ENCODE measurements at places on chromosomes 11 and 22.

DNA sequence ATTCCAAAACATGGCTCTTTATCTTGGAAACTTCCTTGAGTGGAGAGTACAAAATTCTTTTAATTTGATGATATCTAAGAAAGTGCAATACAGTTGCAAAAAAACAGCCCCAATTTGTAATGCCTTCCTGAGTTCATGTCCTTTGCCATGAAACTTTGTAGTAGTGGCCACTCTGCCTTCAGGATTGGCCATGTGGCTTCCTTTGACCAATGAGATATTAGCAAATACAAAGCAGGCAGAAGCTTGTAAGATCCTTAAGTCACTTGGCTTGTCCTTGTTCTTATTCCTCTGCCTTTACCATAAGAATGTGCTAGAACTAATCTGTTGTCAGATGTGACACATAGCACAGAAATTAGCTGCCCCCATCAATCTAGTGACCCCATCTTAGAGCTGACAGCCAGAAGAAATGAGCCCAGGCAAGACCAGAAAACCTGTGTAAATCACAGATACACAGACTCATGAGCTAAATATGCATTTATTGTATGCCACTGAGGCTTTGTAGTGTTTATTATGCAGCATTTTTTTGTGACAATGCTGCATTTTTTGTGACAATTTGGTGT is 29.8 kb upstream of the BLID start:
- no peak for DNase-seq

DNA sequence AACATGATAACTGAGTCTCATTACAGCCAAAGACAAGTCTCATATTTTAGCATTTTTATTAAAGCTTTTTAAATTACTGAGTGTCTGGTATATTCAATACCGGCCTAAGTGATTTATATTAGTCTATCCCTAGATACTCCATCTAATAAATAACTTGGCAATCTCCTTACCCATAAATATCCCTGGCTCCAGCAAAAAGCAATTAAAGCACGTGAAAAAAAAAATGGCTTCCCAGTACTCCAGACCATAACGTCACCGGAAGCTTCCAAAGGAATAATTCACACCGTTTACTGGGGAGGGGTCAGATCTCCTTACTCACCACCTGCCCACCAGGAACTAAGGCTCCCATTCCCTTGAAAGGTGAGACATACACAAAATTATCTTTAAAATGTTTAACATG is 988.3 kb downstream of the OPCML start:
- DNase-seq: no peak

- no peak for DNase-seq
Observed at GRCh38 chr11:112584672-112585071, 324.0 kb upstream of the PLET1 start.

DNA sequence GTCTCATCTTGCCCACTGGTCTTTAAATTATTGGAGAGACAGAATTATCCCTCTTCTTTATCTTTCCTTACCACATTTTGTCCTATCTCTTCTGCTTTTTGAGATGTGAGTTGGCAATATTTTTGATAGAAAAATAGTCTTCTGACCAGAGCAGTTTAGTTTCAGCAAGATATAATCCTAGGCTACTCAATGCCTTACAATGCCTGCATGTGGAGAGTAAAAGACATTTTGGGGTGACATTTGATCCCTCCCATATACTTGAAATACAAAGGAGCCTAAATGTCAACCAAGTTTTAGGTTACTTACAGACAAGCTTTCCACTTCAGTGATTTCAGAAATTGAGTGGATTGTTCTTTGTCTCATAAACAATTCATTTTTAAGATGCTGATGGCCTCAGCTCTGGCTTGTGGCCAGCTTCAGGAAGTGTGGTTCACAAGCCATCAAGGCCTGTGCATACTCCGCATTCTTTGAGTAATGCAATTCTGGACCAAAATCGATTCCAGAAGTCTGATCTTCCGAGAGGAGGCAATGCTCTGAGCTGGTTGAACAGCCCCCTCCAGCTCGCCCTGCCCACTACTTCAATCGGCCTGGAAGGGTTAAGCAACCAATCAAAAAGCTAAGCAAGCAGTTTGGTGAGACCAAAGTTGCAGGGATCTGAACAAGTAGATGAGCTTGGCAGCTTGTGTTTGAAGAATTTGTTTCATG is 274.4 kb downstream of the BLID start:
- DNase-seq: no peak

DNA sequence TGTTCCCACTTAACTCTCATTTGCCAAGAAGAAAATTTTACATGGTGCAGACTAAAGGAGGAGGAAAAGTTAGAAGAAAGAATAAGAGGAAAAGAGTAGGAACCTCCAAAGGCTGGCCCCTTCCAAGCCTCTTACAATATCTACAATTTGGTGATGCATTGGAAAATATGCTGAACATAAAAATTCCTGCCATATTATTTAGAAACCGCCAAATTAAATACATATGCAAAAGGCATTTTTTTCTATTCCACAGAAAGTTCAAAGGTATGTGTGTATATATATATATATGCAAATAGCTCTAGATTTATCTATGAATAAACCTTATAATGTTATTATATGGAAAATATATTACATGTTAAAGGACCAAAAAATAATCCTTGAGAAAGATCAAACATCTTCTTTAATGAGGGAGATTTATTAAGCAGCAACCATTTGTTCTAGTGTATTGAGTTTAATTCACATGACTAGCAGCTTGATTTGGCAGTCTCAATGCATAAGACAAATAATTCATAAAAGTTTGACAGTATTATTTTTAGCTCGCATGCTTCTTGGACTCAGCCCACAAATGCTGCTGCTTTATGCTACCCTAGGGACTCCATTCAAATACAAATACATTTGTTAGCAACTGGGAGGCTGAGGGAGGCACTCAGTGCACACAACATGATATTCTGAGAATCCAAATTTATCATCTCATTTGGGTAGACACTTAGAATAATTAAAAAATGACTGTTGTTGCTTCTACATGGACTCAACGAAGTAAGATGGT is 184.9 kb downstream of the SBF2 start:
- DNase-seq: peak; percentile 98

DNA sequence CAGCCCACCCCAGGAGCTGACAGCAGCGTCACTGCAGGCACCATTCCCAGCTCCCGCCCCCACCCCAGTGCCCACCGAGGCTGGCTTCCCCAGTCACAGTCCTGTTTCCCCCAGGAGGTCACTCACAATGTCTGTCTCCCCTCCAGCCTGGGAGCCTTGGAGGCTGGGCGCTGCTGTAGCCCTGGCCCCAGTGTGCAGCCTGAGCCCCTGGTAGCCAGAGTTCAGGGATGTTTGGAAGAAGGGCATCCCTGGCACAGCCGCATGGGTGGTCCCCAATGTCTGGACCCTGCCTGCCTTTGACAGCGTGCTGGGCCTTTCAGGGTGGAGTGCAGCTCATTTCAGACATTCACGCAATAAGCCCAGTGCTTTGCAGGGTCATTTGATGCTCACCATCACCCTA is 4.3 kb downstream of the CAPN5 start:
- DNase-seq: no peak

DNA sequence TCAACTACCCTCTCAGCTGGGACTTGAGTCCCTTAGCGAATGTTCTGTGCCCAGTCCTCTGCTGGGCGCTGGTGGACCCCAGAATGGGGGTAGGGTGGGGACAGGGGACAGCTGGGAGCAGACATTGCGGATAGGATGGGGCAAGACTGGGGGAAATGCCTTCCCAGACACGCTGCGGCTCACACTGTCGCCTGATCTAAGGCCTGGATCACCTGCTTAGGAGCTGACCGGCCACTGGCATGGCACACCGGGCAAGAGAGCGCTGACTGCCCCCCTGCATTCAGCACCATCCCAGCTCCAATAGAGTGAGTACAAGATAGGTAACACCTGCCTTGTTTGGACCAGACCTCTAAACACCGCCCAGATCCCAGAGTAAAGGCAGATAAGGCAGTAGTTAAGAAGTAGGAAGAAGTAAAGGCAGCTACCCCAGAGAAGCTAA is 1.4 kb downstream of the ARVCF start:
- DNase-seq: no peak

DNA sequence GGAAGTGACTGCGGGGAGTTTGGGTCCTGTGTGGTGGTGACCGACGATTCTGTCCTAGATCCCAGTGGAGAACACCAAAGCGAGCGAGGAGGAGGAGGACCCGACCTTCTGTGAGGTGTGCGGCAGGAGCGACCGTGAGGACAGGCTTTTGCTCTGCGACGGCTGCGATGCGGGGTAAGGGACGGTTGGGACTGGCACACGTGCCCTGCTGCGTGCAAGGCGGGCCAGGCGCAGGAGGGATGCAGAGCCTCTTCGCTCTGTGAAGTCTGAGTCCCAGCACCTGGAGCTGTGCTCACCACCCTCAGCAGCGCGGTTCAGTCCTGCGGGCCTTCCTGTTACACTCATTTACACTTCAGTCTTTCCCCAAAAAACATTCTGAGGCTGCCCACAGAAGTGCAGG is 16.2 kb downstream of the PHRF1 start:
- no peak for DNase-seq

- DNase-seq: no peak
Observed at GRCh38 chr11:92685049-92685448, 284.4 kb upstream of the MTNR1B start.

DNA sequence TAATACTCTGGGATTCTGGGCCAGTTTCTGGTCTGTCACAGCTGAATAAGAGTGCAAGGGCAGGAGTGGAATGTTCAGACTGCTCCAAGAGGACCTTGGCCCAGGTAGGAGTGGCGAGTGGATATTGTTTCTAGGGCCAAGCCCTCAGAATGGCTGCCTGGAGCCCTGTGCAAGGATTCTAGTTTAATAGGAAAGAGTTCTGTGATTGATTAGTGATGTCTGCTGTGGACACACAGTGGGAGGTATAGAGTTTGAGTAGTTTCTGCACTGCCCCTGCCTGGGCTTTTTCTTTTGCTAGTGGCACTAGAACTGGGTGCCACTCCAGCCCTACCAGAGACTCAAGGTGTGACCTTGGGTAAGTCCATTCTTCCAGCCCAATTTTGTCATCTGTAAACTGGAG is 9.7 kb upstream of the MPPED1 start:
- no peak for DNase-seq

- DNase-seq: no peak
Observed at GRCh38 chr11:47797633-47798032, 30.5 kb upstream of the FNBP4 start.

GRCh38 chr22:43796567-43796966 is 15.5 kb downstream of the EFCAB6 start:
- DNase-seq: peak; percentile 0

DNA sequence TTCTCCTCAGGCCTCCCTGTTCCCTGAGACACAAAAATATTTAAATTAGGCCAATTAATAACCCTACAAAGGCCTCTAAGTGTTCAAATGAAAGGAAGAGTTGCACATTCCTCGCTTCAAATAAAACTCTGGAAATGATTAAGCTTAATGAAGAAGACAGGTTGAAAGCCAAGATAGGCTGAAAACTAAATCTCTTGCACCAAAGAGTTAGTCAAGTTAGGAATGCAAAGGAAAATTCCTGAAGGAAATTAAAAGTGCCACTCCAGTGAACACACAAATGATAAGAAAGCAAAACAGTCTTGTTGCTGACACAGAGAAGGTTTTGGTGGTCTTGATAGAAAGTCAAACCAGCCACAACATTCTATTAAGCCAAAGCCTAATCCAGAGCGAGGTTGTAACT is 574.4 kb downstream of the OPCML start:
- no peak for DNase-seq

DNA sequence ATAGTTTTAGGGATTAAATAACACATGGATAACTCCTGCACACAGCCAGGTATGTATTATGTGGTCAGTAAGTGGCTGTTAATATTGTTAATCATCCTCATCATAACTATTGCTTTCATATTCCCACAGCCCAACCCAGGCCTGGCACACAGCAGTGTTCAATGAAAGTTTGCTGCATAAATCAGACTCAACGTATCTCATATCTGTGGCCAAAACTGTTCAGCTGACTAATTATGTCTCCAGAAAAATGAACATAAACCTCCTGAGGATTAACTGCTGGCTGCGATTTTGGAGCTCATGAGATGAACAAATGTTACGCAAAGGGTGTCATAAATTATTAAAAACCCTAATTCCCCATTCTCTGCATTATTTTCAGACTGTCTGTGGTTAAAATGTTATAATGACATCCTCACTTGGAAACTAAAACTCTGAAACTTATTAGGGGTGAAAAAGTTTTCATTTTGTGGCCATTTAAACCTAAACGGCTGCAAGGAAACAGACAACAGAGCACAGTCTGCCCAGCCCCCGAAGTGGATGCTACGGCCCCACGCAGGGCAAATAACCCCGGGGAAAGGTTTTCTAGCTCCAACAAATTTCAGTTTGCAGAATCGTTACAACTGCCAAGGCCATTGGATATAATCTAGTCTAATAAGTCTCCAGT is 17.3 kb downstream of the ABCC8 start:
- no peak for DNase-seq
